ENCODE measurements at places on chromosomes 4 and X. TPM values are rescaled to one million over a fixed set of nuclear protein-coding genes. Genes with fewer than 3 reads are reported as not detected.

Gene LUZP4
- not detected for total RNA-seq

GRCh38 chrX:65745992-65746391 is 78.5 kb downstream of the MSN start:
- no peak for DNase-seq

Gene PRDM5
- not detected for total RNA-seq

GRCh38 chr4:48022192-48022799 is 5.7 kb downstream of the NIPAL1 start:
- DNase-seq: no peak

- DNase-seq: no peak
Observed at GRCh38 chr4:76265631-76266218, 14.2 kb downstream of the FAM47E start.

Gene SULT1E1
- not detected for total RNA-seq

DNA sequence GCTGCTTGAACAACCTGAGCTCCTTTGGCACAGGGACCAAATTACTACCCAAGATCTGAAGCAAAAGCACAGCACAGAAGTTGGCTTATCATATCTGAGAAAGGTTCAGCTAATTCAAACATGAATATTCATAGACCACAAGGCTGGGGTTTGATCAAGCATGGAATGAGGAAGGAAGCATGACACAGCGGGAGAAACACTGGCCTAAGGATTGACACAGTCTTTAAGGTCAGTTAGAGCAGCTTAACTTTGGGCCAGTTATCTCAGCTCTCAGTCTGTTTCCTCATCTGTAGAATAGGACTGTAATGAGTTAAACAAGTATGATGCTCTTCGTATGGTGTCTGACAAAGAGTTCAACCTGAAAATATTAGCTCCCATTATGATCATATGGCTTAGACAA is 88.5 kb upstream of the CBR4 start:
- no peak for DNase-seq

- no peak for DNase-seq
Observed at GRCh38 chr4:60133375-60133774, 1066.8 kb upstream of the ADGRL3 start.

DNA sequence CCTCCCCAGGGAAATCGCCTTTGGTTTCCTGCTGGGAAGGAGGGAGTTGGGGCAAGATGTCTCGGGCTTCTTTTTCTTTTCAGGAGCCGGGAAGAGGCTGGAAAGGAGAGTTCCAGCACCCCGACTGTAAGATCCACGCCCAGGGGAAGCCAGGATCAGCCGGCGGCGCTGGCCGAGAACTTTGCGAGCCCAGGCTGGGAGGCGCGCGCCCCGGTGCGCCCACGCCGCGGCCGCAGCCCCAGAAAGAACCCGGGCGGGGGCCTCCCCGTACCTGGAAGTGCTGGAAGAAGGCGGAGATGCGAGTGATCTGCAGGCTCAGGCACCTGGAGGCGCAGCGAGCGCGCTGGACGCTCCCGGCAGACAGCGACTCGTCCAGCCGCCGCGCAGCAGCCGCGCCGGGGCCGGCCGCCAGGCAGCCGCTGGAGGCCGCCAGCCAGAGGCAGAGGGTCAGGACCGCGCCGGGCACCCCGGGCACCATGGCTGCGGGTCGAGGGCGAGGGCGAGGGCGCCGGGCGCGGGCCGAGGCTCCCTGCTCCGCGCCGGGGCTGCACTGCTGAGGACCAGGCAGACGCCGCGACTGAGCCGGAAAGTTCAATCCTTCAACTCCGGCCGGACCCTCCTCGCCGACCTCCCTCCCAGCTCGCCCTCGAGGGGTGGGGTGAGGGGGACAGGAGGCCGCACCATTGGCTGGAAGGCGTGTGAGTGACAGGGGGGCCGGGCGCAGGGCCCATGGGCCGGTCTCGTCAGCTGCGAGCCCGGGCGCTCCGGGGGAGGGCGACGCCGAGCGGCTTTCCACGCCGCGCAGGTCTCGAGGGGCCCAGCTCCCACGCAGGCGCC is at the start of gene ANOS1:
Gene ANOS1 (minus strand): TSS at position 579 of the 837 bp plus-strand sequence. CDS start 101 bp downstream, at position 478.
- DNase-seq: no peak

- DNase-seq: no peak
Observed at GRCh38 chr4:186727169-186727976, 3.7 kb upstream of the FAT1 start.

GRCh38 chr4:121185960-121186359 is 21.8 kb upstream of the TNIP3 start:
- DNase-seq: no peak

Gene TEX11
- not detected for total RNA-seq

Gene SATL1
- not detected for total RNA-seq

DNA sequence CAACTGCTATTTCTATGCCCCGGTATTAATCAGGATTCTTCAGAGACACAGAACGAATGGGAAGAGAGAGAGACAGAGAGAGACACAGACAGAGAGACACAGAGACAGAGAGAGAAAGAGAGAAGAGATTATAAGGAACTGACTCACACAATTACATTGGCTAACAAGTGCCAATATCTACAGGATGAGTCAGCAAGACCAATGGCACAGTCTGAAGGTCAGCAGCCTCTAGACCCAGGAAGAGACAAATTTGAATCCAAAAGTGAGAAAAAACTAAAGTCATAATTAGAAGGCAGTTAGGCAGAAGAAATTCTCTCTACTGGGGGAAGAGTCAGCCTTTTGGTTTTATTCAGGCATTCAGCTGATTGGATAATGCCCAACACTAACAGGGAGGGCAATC is 187.3 kb downstream of the MAB21L2 start:
- no peak for DNase-seq

Gene TMEM271
- not detected for total RNA-seq

- DNase-seq: peak; percentile 63
Observed at GRCh38 chrX:12981880-12982279, 7.0 kb downstream of the TMSB4X start.

DNA sequence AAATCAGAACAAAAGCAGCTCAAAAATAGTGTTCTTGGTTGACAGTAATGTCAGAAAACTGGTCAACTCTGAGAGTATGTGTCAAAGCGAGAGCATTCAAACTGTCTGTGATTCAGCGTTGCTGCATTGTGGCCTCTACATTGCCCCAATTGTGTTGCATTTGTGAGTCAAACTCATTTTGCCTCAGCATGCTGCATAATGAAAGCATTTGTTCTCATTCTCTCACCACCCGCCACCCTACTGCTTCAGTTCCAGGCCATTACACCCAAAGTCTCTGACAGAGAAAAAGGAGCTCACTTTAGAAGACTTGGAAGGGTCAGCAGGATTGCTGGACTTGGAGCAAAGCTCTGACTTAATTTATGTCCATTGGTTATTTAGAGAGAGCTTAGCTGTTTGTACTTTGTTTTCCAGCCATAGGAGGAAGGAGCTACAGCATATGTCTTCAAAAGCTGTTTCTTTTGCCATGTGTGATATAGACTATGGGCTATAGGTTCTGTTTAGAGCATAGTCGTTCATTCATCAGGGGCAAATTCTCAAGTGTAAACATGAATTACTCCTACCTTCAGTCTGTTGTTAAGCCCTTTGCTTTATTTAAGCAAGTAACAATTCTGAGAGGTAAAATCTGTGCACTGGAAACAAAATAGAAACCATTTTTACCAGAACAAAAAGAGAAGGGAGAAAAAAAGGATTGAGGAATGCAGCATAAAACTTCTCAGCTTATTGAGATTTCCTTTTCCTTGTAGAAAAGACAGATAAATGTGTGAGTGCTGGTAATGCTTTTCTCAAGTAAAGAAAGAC is 153.4 kb upstream of the ANK2 start:
- no peak for DNase-seq

Gene ZFP42
- total RNA-seq: 0.12 TPM

All from activated CD4-positive, alpha-beta T cell treated with anti-CD3 and anti-CD28 coated beads, Interleukin-2, amount 10 ng/mL, durations not matched to agents 24 days and 14 days (primary cell).